Sigmoid colon (tissue), 7 donors: ENCODE measurements at places on chromosomes 7 and 10. TPM values are rescaled to one million over a fixed set of nuclear protein-coding genes. Genes with fewer than 3 reads are reported as not detected.

DNA sequence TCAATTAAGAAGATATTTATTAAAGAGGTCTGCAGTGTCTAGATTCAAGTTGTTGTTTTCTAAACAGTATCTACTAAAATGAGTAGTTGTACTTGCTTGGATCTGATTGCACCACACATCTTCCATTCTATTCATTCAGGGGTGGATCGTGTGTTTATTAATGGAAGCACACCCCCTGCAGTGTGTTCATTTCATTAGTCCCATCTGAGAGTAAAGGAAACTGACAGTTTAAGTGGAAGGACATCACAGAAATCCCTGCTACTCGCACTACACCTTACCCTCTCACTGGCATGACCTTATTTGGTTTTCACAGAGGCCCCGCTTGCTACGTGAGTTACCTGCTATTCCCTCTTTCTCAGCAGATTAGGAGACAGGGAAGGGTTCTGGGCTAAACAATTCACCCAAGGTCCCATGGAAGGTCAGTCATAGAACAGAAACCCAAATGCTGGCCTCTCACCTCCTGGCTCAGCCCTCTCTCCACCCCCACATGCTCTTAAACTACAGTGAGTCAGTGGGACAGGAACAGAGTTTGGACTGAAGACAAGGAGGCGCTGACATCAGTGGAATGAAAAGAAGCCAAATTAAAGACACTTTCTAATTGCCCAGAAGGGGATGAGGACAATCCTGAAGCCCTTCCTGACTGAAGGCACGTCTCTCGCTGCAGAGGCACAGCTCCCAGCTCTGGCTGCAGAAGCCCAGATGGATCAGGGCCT is 369.2 kb upstream of the NRP1 start:
- no peaks in the 10 kb centered on the region for H3K4me1 ChIP-seq
- no peak for DNase-seq
- no peak overlapping the region for H3K27ac ChIP-seq
- no peaks in the 10 kb centered on the region for H3K27me3 ChIP-seq
- no peak overlapping the region for H3K4me3 ChIP-seq

GRCh38 chr7:104838537-104839299 is 175.3 kb upstream of the KMT2E start:
- DNase-seq, result no peak
- H3K4me3 ChIP-seq, result no peak overlapping the region
- H3K4me1 ChIP-seq, result peaks cover 5% of the 10 kb centered on the region

DNA sequence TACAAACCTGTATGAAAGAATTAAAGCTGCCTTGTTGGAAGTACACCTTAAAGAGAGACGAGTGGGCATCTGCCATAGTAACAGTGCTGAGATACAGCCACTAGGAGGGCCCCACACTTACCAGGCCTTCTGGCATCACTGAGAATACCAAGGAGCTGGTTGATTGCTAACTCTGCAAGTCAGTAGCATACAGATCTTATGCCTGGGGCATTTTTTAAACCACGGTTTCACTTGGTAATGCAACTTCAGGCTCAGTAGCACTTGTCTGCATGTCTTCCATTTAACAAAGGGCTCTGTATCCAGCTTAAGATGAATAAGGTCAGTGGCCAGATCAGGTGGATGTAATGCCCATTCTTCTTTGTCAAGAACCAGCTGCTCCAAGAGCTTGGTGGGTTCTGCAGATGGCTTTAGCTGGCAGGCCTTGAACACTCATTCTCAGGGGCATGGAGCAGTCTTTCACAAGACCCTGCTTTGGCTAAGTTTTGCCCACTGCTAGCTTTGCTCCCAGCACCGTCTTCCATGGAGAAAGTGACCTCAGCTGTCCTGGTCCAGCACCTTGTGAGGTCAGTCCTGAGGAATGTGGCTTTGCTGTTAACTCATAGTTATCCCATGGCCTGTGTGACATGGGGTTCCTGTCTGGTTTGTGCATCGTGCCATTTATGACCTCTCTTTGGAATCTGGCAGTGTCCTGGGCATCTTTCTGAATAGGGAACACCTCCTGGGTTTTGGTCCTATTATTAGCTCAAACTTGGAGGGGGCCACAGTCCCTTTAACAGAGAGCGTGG is 68.1 kb downstream of the BMPER start:
- H3K4me1 ChIP-seq, result no peaks in the 10 kb centered on the region
- DNase-seq, result no peak
- no peaks in the 10 kb centered on the region for H3K36me3 ChIP-seq
- H3K4me3 ChIP-seq, result no peak overlapping the region
- no peak overlapping the region for H3K27ac ChIP-seq

DNA sequence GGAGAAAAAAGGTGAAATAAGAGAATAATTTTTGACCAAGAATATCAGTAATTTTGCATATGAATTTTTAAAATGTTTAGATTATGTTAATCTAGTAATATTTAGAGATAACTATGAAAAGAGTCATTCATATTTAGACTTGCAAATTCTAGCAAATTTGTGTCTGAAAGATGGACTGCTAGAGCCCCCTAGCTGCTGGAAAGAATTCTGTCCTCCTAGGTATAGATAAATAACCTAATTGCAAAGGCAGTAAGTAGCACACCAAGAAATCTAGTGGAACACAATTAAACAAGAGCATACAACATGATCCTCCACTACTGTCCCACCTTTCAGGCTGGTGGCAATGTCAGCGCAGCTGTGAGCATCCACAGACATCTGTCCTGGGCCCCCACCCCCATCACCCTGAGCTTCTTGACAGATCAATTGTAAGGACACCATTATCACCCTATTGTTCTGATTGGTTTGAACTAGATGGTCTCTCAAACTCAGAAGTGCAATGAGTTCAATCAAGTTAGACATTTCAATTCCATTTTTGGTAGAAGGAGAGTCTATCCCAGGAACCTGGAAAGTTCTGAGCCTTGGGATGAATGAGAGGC is 15.0 kb upstream of the GFRA1 start:
- DNase-seq, result no peak
- no peaks in the 10 kb centered on the region for H3K36me3 ChIP-seq
- no peak overlapping the region for H3K4me3 ChIP-seq
- no peak overlapping the region for H3K27ac ChIP-seq
- H3K27me3 ChIP-seq, result no peaks in the 10 kb centered on the region

- no peak overlapping the region for H3K27ac ChIP-seq
- H3K4me1 ChIP-seq, result no peaks in the 10 kb centered on the region
- H3K27me3 ChIP-seq, result no peaks in the 10 kb centered on the region
- no peak for DNase-seq
- H3K4me3 ChIP-seq, result no peak overlapping the region
These were observed 102.6 kb upstream of the PFKP start for GRCh38 chr10:2964632-2965296.

GRCh38 chr7:150876817-150877526 is 24.7 kb downstream of the AOC1 start:
- no peak overlapping the region for H3K4me3 ChIP-seq
- no peaks in the 10 kb centered on the region for H3K36me3 ChIP-seq
- H3K27me3 ChIP-seq, result no peaks in the 10 kb centered on the region
- H3K27ac ChIP-seq, result no peak overlapping the region
- peaks cover 14% of the 10 kb centered on the region for H3K4me1 ChIP-seq
- peak; percentile 78 for DNase-seq

DNA sequence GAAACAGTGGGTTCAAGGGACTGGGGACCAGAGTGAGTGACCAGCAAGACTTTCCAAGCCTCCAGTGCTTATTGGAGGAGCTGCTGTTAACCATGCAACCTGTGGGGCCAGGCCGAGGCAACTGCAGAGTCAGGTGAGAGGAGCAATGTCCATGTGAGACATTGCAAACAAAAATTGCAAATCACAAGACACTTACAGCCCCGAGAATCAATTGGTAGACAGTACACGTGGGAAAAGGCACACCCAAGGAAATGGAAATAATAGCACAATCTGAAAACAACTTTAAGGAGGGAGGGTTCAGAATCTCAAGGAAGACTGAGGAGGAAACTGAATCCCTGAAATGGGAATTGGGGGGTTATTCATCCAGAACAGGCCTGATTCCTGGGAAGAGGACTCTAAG is 72.6 kb downstream of the GLRX3 start:
- no peaks in the 10 kb centered on the region for H3K36me3 ChIP-seq
- no peaks in the 10 kb centered on the region for H3K4me1 ChIP-seq
- no peak for DNase-seq
- no peak overlapping the region for H3K4me3 ChIP-seq
- H3K27me3 ChIP-seq, result no peaks in the 10 kb centered on the region

DNA sequence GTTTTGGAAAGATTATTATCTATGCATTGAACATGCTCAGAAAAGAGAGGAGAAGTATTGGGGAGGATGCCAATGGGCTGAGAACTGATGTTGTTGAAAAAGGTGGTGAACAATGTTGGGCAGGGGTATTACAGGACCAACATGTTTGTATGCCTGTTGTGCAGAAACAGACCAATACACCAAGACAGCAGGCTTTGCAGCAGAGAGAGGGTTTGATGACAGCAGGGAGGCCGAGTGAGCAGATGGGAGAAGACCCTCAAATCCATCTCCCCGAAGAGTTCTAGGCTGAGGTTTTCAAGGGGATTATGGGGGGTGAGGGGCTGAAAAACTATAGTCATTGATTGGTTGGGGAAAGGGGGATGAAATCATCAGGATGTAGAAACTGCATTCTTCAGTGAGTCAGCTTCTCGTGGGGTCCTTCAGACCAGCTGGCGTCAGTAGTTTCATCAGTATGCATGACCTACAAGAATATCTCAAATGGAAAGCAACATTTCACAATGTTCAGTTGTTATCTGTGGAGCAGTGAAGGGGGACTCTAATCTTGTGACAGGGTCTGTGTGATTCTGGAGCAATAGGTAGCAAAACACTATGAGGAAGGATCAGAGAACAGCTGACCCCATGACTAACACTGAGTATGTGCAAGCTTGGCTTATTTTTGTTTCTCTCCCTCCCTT is 167.8 kb downstream of the BAMBI start:
- peaks cover 1% of the 10 kb centered on the region for H3K4me1 ChIP-seq
- no peak overlapping the region for H3K4me3 ChIP-seq
- H3K36me3 ChIP-seq, result no peaks in the 10 kb centered on the region
- no peak overlapping the region for H3K27ac ChIP-seq
- H3K27me3 ChIP-seq, result no peaks in the 10 kb centered on the region

DNA sequence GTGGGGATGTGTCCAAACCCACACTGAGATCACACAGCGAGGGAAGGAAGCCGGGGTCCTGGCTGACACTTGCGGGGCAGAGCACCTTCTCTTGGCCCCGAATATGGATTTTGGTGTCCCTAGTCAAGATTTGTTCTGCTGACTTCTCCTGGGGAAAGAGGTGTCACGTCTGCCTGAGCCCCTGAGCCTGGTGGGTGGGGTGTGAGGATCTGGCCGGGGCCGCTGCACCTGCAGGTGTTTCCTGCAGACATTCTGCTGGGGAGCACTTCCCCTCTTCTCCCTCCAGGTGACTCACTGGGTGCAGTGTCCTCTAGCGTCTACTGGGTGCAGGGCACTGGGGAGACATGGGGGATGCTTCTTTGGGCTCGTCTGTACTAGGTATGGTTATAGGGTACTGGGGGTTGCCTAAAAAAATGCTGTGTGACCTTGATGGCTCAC is 99.2 kb downstream of the GRK5 start:
- peaks cover 47% of the 10 kb centered on the region for H3K4me1 ChIP-seq
- no peaks in the 10 kb centered on the region for H3K27me3 ChIP-seq
- no peak overlapping the region for H3K4me3 ChIP-seq
- H3K27ac ChIP-seq, result peak overlapping the region; percentile 92
- no peak for DNase-seq
- H3K36me3 ChIP-seq, result no peaks in the 10 kb centered on the region

DNA sequence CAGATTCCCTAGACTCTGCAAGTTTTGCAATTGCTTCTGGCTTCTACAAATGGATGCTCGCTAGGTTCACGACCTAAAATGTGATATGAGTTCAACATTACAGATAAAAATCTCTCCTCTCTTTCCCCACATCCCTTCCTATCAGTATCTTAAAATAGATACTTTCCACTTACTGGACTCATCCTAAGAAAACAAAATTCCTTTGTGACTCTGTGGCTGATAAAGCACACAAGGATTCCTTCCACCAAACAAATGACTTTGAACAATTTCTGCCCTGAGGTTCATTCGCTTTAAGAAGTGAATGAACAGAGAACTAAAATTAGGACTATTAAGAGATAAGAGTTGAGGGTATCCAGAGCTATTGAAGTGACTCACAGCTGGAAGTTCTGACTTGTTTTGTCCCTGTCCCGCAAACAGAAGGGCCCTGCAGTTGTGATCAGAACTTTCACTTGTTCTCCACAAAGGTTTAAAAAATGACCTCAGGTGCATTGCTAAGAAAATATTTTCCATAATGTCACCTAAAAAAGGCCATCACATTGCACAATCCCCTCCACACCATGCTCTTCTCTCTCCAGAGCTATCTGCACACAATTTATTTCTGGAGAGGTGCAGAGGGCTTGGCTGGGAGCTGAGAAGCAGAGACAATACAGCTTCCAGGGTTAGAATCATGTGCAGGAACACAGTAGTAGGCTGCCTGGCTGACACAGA is 96.1 kb downstream of the PIP4K2A start:
- no peaks in the 10 kb centered on the region for H3K27me3 ChIP-seq
- H3K36me3 ChIP-seq, result no peaks in the 10 kb centered on the region
- peak overlapping the region; percentile 15 for H3K27ac ChIP-seq
- no peak overlapping the region for H3K4me3 ChIP-seq
- H3K4me1 ChIP-seq, result peaks cover 22% of the 10 kb centered on the region

GRCh38 chr7:18829858-18830285 is 287.6 kb downstream of the TWIST1 start:
- no peak for DNase-seq
- H3K27me3 ChIP-seq, result no peaks in the 10 kb centered on the region
- no peaks in the 10 kb centered on the region for H3K36me3 ChIP-seq
- H3K4me1 ChIP-seq, result peaks cover 26% of the 10 kb centered on the region

DNA sequence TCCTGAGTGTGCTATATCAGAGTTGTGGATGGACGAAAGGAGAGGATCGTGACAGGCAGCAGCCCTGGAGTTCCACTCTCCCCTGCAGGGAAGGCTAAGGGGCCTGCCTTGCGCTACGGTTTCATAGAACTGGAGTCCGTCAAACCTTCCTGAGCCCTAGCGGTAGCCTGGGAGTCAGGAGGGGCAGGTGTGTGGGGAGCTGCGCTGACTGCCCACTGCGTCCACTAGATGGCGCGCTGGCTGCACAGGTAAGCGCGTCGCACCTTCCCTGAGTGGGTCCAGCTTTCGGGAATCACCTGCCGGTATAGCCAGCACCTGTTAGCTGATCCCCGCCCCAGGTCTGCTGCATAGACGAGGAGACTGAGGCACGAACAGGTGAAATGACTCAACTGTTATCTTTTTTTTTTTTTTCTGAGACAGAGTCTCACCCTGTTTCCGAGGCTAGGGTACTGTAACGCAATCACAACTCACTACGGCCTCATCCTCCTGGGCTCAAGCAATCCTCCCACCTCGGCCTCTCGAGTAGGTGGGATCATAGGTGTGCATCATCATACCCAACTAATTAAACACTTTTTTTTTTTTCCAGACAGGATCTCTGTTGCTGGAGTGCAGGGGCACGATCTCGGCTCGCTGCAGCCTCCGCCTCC is 20.2 kb upstream of the BAIAP2L1 start:
- H3K4me3 ChIP-seq, result no peak overlapping the region
- H3K4me1 ChIP-seq, result no peaks in the 10 kb centered on the region
- H3K27me3 ChIP-seq, result peaks cover 29% of the 10 kb centered on the region
- no peak for DNase-seq
- no peak overlapping the region for H3K27ac ChIP-seq
- H3K36me3 ChIP-seq, result no peaks in the 10 kb centered on the region

The ELOVL3 gene
- total RNA-seq, result not detected

The SPAM1 gene
- total RNA-seq, result not detected
